Left ventricle myocardium inferior (tissue), 1 donor: ENCODE measurements at places on chromosomes 16 and 17. TPM values are rescaled to one million over a fixed set of nuclear protein-coding genes. Genes with fewer than 3 reads are reported as not detected.

The TP53TG3F gene
- not detected for total RNA-seq

The NCBP3 gene
- total RNA-seq = 18.2 TPM

The CHMP6 gene
- 15.9 TPM for total RNA-seq

- DNase-seq = peak; percentile 54
- H3K36me3 ChIP-seq = no peaks in the 10 kb centered on the region
- peak overlapping the region; percentile 67 for H3K27ac ChIP-seq
- no peak overlapping the region for H3K4me3 ChIP-seq
- peaks cover 39% of the 10 kb centered on the region for H3K4me1 ChIP-seq
These were observed 6.0 kb upstream of the GLIS2 start for GRCh38 chr16:4309833-4310266.

- DNase-seq = no peak
- no peaks in the 10 kb centered on the region for H3K4me1 ChIP-seq
- peaks cover 79% of the 10 kb centered on the region for H3K27me3 ChIP-seq
- H3K4me3 ChIP-seq = no peak overlapping the region
These were observed 283.0 kb downstream of the MAF start for GRCh38 chr16:79317521-79317920.

DNA sequence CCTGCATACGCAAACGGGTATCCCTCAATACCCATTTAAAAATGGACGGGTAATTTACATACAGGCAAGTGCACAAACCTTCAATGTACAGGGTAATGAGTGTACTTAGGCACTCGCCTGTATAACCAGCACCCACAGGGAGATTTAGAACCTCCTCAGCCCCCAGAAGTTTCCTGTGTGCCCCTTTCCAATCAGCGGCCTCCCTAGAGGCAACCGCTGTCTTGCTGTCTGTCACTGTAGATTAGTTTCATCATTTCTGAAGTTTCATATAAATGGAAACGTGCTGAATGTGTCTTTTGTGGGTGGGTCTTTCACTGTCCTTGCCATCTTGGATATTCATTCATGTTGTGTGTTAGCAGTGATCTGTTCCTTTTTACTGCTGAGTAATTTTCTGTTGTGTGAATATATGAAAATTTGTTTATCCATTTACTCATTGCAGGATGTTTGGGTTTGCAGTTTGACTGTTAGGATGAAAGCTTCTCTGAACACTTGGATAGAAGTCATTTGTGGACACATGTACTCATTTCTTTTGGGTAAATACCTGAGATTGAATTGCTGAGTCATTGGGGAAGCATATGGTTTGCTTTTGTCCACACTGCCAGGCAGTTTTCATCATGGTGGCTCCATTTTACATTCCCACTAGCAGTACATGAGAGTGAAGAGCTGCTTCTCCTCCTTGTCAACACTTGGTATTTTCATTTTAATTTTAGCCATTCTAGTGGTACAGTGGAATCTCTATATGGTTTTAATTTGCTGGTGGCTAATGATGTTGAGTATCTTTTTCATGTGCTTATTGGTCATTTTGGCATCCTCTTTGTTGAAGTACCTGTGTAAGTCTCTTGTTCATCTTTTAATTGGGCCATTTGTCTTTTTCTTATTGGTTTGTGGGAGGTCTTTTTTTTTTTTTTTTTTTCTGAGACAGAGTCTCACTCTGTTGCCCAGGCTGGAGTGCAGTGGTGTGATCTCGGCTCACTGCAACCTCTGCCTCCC, 2.1 kb upstream of the ADCY7 start:
- peaks cover 55% of the 10 kb centered on the region for H3K27me3 ChIP-seq
- no peaks in the 10 kb centered on the region for H3K36me3 ChIP-seq
- H3K4me3 ChIP-seq = no peak overlapping the region
- H3K4me1 ChIP-seq = peaks cover 23% of the 10 kb centered on the region
- DNase-seq = no peak

DNA sequence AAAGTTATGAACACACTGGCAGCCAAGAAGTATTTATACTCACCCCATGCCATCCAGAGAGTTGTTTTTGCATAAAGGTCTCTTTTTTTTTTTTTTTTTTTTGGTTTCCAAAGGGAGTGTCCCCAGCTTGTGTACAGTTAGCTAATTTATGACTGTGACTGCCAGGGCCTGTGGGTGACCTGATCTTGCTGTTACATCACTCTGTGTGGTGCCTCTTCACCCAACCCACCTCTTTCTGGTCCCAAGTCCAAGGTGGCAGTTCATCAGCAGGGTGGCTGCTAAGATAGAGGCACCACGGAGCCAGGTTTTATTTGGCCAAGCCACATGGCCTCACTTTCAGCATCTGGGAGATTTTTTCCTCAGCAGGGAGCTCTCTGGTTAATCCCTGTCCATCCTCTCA, at the start of gene NOS2:
NOS2 (minus strand) TSS at position 8 of the 400 bp plus-strand sequence. CDS start 1,720 bp downstream, outside the sequence.
- no peaks in the 10 kb centered on the region for H3K36me3 ChIP-seq
- peaks cover 4% of the 10 kb centered on the region for H3K4me1 ChIP-seq
- DNase-seq = no peak
- peaks cover 39% of the 10 kb centered on the region for H3K27me3 ChIP-seq
- H3K27ac ChIP-seq = no peak within 1 kb of the TSS

- no peaks in the 10 kb centered on the region for H3K27me3 ChIP-seq
- H3K4me3 ChIP-seq = no peak overlapping the region
These were observed 148.4 kb downstream of the PITPNC1 start for GRCh38 chr17:67525239-67526135.

GRCh38 chr17:79338604-79339003, 264.0 kb downstream of the ENGASE start:
- no peak overlapping the region for H3K4me3 ChIP-seq
- no peak for DNase-seq

DNA sequence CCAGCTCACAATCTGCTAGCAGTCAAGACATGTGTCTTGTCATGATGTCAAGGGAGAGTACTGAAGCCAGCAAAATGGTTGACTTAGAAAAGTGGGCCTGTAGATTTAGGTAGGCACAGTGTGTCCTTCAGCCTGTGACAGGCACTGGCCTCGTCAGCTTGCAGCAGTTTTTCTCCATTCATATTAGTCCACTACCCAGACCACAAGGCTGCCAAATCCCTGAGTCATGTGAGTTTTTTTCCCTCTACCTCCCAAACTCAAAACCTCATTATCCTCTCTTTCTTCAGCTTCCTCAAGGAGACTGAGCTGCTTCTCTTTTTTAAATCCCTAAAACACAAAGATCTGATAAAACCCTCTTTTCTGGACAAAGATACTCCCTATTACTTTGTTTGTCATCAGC, 102.6 kb upstream of the HS3ST3A1 start:
- no peak overlapping the region for H3K27ac ChIP-seq
- no peak for DNase-seq
- H3K27me3 ChIP-seq = peaks cover 9% of the 10 kb centered on the region
- no peaks in the 10 kb centered on the region for H3K4me1 ChIP-seq
- no peaks in the 10 kb centered on the region for H3K36me3 ChIP-seq
- H3K4me3 ChIP-seq = no peak overlapping the region

DNA sequence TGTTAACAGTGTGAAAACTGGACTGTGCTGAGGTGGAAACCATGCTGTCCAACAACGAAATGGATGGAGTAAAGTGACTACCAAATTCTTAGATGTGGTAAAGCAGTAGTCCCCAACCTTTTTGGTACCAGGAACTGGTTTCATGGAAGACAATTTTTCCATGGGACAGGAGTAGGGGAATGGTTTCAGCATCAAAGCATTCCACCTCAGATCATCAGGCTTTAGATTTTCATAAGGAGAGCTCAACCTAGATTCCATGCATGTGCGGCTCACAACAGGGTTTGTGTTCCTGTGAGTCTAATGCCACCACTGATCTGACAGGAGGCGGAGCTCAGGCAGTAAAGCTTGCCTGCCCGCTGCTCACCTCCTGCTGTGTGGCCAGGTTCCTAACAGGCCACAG, 11.5 kb downstream of the SLX4 start:
- no peak overlapping the region for H3K4me3 ChIP-seq
- peaks cover 13% of the 10 kb centered on the region for H3K4me1 ChIP-seq
- no peaks in the 10 kb centered on the region for H3K27me3 ChIP-seq
- DNase-seq = no peak
